Naive thymus-derived CD4-positive, alpha-beta T cell (primary cell): ENCODE measurements at places on chromosomes 6 and 20.

- no peak for DNase-seq
Observed at GRCh38 chr6:133972388-133972787, 19.4 kb downstream of the TBPL1 start.

- no peak for DNase-seq
Observed at GRCh38 chr6:169809386-169809785, 58.0 kb downstream of the ERMARD start.

DNA sequence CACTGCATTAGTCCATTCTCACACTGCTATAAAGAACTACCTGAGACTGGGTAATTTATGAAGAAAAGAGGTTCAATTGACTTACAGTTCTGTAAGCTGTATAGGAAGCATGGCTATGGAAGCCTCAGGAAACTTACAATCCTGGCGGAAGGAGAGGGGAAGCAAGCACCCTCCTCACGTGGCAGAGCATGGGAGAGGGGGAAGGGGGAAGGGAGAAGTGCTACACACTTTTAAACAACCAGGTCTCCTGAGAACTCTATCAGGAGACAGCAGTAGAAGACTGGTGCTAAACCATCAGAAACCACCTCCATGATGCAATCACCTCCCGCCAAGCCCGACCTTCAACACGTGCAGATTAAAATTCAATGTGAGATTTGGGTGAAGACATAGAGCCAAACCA is 494.0 kb downstream of the GRIK2 start:
- DNase-seq: no peak

- no peak for DNase-seq
Observed at GRCh38 chr20:52809003-52809402, 163.2 kb upstream of the TSHZ2 start.

GRCh38 chr6:154504102-154504501 is 6.4 kb downstream of the CNKSR3 start:
- DNase-seq: no peak

GRCh38 chr20:56155625-56156024 is 92.9 kb upstream of the MC3R start:
- DNase-seq: no peak

DNA sequence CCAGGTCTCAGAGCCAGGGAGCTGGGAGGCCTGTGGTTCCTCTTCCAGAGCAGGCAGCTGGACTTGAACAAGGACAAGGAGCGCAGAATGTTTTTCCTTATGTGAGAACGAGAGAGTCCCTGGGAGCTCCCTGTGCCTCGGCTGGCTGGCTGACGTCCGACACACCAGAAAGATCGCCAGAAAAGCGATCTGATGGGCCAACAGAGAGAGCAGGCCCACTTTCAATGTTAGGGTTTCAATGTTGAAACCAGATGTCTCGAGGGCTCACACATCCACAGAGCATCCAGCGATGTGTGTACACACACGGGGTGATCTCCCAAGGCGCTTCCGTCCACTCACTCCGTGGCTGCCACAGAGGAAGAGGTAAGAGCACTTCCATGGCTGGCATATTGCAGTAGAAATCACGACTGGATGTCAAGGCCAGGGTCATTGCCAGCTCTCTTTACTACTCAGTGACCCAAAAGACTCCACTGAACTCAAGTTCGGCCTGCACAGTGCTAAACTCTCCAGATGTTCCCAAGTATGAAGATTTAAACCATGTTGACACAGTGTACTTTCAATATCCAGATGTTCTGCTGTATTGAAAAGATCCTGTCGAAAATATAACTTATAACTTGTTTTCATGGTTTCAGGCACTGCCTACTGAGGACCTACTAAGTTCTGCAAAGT is 70.8 kb upstream of the FOXC1 start:
- DNase-seq: no peak

- DNase-seq: no peak
Observed at GRCh38 chr20:2700913-2701620, 8.5 kb downstream of the EBF4 start.

DNA sequence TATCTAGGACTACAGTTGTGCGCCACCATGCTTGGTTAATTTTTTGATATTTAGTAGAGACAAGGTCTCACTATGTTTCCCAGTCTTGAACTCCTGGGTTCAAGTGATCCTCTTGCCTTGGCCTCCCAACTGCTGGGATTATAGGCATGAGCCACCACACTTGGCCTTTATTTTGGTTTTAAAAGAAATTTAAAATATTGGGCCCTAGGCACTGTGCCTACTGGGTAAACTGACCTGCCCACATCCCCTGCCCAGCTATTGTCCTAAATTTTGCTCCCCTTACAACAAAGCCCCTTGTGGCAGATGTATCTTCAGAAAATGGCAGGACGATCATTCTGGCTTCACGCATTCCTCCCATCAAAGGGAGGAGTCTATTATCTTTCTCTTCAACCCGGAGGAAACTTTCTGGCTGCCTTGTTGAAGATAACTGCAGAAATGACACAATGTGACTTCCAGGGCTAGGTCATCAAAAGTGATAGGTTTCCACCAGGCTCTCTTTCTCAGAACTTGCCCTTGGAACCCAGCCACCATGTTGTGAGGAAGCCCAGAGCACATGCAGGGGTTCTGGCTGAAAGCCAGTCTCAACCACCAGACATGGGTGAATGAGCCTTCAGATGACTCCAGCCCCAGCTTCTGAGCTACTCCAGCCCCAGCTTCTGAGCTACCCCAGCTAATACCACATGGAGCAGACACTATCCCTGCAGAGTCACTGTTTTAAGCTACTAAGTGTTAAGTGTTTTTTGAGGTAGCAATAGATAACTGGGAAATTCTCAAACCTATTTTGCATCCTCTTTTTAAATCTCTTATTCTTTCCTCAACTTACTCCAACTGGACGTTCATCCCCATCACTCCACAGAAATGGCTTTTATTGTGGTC is 4.6 kb upstream of the GUCA1B start:
- no peak for DNase-seq

- DNase-seq: no peak
Observed at GRCh38 chr6:66128243-66128642, 421.2 kb upstream of the EYS start.

DNA sequence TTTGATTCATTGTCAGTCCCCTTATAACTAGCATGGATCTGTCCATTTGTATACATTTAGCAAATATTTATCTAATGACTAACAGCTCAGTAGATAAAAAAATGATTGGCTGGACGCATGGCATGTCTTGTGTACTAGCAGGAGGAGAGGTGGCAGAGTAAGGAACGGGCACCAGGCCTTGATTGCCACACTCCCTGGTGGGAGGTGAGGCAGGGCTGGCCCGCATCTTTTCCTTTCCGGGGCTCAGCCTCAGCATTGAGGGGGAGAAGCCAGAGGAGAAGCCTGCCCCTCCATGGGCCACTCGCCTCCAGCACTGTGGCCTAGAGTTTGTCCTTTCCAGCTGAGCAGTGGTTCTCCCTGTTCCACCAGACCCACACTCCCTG is 84.9 kb upstream of the TMEM181 start:
- DNase-seq: no peak

DNA sequence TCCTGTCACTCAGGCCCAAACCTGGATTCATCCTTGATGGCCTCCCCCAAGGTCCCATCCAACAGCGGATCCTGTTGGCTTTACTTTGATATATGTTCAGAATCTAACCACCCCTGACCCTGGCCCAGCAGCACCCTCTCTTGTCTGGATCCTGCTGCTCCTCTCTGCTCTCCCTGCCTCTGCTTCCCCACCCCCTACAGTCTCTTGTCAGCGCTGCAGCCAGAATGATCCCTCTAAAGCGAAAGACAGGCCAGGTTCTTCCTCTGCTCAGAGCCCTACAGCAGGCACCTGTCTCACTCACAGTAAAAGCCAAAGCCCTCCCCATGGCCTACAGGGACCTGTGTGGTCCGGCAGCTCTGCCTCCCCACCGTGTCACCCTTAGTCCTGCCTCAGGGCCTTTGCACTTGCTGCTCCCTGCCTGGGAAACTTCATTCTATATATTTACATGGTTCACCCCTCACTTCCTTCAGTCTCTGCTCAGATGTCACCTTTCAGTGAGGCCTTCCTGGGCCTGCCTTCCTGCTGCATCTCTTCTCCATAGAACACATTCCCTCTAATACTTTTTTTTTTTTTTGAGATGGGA is 37.4 kb upstream of the KCNB1 start:
- no peak for DNase-seq

- no peak for DNase-seq
Observed at GRCh38 chr6:111829998-111830397, 43.3 kb downstream of the FYN start.

GRCh38 chr6:41936073-41936837 is 5.4 kb downstream of the CCND3 start:
- DNase-seq: peak; percentile 69

GRCh38 chr20:20411402-20411801 is 43.5 kb downstream of the INSM1 start:
- DNase-seq: no peak

GRCh38 chr6:158556113-158556512 is 3.8 kb upstream of the TMEM181 start:
- DNase-seq: no peak

GRCh38 chr6:116975600-116975999 is 98.6 kb downstream of the RFX6 start:
- no peak for DNase-seq

GRCh38 chr6:129695373-129696027 is 14.5 kb downstream of the ARHGAP18 start:
- no peak for DNase-seq

DNA sequence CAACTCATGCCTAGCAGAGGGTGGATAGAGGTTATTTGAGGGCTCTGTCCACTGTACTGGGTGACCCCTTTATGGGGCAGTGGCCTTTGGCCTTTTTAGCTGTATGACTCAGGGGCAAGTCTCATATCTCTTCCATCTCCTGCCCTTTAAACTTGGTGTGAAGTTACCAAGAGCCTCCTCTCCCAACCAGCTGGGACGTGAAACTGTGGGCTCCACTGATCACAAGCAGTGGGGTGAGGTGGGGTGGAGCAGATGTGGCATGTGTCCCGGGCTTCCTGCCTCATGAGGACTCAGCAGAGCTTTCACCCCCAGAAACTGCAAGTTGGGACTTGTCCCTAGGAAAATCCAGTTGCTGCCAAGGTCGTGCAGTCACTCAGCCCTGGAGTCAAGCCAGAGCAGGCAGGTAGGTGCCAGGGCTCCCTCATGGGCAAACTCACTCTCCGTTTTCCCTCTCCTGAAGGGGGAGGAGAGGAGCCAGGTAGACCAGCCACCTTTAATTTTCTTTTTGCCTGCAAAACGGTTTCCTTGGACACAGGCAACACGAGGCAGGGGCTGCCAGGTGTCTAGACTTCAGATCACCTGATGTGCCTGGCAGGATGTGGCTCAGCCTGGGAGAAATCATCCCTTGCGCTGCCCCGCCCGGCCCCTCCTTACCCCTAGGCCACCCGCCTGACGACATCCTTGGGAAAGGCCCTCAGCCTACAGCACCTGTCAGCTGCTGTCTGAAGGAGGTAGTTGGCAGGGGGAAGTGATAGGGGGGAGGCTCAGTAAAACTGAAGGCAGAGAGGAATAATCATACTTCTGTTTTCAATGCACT is 4.0 kb downstream of the CDKN1A start:
- DNase-seq: peak; percentile 56

- no peak for DNase-seq
Observed at GRCh38 chr6:9087470-9087869, 652.1 kb upstream of the SLC35B3 start.

GRCh38 chr6:51842804-51843378 is 244.5 kb downstream of the PKHD1 start:
- DNase-seq: no peak

- DNase-seq: no peak
Observed at GRCh38 chr20:13863244-13863643, 78.4 kb downstream of the NDUFAF5 start.

DNA sequence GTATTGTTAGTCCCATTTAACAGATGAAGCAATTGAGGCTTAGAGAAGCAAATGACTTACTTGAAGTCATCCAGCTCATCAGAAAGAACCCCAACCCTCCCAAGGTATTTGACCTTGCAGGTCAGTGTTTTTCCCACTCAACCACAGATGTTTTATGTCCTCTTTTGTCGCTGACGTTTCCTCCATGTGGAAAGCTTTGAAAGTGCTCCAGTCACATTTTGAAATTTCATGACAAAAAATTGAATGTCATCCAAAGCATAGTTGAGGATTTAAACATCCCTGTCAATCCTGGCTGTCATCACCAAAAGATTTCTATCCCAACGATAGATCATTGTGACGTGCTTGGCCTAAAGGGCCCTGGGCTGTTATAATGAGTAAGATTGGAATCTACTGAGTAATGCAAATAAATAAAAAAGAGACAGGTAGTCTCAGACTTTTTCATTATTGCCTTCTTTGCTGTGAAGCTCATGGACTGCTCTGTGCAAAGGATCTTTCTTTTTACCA is 102.7 kb downstream of the TSHZ2 start:
- DNase-seq: no peak

- no peak for DNase-seq
Observed at GRCh38 chr6:132344811-132345210, 56.5 kb downstream of the MOXD1 start.

- no peak for DNase-seq
Observed at GRCh38 chr6:22681761-22682160, 112.4 kb downstream of the HDGFL1 start.

- DNase-seq: no peak
Observed at GRCh38 chr6:165106261-165106660, 203.1 kb downstream of the C6orf118 start.

DNA sequence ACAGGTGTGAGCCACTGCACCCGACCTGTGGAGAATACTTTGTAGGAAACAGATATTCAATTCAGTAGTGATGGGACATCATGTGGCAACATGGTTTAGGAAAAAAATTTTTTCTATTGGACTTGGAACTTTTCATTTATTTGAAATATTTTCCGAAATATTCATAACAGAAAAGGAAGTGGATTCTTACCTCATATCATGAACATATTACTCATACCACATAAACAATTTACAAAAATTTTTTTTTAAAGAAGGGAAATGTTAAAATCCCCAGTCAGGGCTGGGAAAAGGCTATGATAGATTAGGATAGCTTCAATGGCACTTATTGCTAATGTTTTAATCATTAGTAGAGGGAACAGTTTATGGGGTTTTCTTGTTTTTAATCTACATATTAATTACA is 6.8 kb upstream of the ALDH8A1 start:
- no peak for DNase-seq

DNA sequence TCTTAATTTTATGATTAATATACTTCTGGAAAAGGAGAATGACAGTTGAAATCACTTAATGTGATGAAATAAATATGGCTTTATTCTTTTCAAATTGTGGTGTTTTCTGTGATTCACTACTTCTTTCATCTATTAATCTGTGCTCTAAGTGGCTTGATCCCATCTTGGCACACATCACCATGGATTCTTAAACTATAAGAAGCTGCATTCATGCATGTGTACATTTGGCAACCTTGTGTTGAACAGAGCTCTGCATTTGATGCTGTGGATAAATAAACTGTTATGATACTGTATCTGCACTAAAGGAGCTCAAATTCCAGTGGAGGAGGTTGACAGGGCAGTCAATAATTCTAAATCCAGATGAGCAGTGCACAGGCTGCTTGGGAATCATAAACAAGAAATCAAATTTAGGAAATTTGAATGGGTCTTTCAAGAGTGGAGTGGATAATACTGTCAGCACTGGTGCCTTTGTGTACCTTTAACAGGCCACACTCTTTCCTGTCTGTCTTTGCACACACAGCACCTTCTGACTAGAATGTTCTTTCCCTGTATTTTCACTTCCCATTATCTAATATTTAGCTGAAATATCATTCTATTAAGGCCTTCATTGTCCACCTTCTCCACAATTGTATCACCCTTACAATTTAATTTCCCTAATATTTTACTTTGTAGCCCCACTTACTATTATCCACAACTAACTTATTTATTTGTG is 252.9 kb downstream of the GRM1 start:
- DNase-seq: no peak
